Right ventricle myocardium inferior (tissue), 1 donor: ENCODE measurements at places on chromosomes 3 and 15.

GRCh38 chr3:171556148-171556547, 95.9 kb upstream of the TNIK start:
- no peak for DNase-seq

GRCh38 chr3:51961602-51962569, 5.4 kb downstream of the PCBP4 start:
- peak; percentile 61 for DNase-seq

- no peak for DNase-seq
These were observed 150.7 kb downstream of the SST start for GRCh38 chr3:187519428-187519890.

DNA sequence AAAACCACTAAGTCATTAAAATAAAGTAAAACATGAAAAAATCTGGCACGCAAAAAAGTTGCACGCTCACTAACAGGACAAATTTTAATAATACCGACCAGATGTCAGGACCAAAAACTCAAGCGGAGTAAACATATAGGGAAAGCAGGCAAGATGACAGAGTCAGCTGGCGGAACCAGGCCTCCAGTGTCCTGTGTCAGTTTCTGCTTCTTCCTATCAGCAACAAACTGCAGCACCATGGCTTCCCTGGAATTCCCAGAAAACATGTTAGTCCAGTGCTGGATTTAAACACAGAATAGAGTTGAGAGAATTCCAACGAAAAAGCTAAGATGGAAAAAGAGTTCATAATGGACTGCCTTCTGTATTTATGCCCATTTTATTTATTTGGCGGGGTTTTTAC, 169.1 kb upstream of the ARHGEF26 start:
- no peak for DNase-seq

- DNase-seq = no peak
These were observed 58.7 kb downstream of the MORC1 start for GRCh38 chr3:109059264-109059663.

GRCh38 chr15:52735231-52736089, 54.7 kb downstream of the ONECUT1 start:
- DNase-seq = no peak

GRCh38 chr3:112739252-112739965, 98.5 kb upstream of the CCDC80 start:
- DNase-seq = no peak

DNA sequence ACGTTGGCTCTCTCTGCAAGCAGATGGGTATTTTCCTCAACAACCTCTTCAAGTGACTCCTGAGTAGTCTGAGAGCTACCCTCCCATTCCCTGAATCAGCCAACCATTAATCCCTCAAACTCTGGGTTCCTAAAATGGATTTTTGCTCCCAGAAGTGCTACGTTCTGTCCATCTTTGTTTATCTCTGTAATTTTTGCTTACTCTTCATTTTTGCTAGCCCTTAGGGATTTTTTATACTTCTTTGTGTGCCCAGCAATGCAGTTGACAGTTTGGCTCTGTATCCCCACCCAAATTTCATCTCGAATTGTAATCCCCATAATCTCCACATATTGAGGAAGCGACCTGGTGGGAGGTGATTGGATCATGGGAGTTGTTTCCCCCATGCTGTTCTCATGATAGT, 35.4 kb upstream of the COL6A5 start:
- DNase-seq = no peak

DNA sequence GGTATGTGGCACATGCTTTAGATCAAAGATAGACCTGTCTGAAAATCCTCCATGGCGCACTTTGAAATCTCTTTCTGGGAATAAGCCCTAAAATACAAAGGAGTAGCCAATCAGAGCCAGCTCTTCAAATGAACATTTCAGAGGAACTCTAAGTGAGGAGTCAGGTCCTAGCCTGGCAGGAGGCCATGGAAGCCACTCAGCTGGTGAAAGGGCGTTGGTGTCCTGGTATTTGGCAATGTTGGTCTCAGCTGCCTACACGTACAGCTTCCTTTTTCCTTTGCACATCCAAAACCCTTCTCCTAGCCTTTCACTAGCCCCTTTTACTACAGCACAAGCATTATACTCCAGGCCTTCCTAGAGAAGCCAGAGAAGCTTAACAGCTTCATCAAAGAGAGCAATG, 5.5 kb downstream of the WDR73 start:
- peak; percentile 85 for DNase-seq

- DNase-seq = no peak
These were observed 150.9 kb upstream of the IL12A start for GRCh38 chr3:159837725-159838124.

DNA sequence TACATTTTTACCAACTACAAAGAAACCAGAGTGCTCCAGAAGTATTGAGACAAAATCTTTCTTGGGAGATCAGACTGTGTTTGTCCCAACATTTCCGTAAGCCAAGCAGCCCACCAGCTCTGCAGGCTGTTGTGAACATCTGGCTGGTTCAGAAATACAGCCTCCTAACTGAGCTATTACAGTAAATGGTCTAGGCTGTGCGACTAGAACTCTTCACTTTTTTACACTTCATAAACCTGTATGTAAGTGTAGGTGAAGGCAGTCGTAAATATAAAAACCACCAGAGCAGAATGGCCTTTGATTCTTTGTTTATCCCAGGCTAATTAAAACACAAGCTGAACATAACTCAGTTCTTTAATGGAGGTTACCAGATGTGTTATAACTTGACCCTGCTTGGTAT, 235.3 kb downstream of the ARRDC4 start:
- DNase-seq = no peak

- no peak for DNase-seq
These were observed 45.2 kb downstream of the LRCH3 start for GRCh38 chr3:197836244-197836643.

- DNase-seq = no peak
These were observed 78.8 kb downstream of the FBN1 start for GRCh38 chr15:48566668-48567067.

DNA sequence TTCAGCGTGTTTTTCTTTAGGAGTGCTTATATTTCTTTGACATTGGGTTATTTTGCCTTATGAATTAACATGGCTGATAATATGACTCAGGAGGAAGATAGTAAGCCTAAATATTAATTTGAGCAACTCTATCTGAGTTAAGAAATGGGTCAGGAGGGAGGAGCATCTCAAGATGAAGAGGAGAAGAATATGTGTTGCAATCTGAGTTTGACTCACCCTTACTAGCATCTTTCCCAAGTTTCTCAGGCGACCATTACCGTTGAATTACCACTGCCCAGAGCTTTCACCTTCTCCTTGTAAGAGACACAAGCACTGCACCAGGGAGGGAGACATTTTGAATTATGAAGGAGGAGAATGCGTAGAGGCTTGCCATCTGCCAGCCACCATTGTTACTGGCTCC, 138.3 kb upstream of the MYRIP start:
- DNase-seq = no peak

DNA sequence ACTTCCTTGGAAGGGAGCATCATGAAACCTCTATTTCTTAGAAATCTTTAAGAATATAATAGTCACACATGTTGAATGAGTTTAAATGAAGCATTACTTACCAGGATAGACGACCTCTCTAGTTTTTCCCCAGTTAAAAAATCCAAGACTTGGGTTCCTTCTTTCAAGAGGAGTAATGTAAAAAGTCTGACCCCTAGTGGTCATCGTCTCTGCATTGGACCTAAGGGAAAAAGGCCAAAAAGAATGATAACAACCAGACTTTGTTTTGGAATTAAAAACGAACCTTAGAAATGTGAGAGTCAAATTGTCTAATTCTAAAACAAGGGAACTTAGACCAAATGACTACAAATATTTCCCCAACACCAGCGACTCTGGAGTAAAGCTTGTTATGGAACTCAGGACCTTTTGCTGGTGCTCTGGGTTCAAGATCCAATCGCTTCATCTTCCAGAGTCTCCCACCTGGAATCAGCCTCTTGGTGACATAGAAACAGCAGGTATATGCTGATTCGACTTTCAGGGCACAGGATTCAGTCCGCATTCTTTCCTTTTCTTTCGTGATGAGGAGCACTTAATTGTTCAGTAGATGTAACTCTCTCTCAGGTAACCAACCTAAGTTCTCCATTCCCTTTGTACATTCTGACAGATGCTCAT, 214.8 kb upstream of the TPRG1 start:
- no peak for DNase-seq

DNA sequence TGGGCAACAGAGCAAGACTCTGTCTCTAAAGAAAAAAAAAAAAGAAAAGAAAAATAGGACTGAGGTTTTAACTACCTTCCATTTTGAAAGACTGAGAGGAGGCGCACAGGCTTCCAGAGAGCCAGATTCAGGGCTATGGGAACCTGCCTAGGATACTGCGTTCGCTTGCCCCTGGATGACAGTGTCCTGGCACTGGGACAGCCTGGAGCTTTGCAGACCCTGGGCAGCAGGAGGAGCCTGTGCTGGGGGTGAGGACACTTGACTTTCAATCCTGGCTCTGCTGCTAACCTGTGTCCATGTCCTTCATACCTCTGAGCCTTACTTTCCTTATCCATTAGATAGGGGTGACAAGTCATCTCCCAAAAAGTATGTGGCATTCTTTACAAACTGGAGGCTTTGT, 31.2 kb downstream of the CD276 start:
- peak; percentile 47 for DNase-seq

DNA sequence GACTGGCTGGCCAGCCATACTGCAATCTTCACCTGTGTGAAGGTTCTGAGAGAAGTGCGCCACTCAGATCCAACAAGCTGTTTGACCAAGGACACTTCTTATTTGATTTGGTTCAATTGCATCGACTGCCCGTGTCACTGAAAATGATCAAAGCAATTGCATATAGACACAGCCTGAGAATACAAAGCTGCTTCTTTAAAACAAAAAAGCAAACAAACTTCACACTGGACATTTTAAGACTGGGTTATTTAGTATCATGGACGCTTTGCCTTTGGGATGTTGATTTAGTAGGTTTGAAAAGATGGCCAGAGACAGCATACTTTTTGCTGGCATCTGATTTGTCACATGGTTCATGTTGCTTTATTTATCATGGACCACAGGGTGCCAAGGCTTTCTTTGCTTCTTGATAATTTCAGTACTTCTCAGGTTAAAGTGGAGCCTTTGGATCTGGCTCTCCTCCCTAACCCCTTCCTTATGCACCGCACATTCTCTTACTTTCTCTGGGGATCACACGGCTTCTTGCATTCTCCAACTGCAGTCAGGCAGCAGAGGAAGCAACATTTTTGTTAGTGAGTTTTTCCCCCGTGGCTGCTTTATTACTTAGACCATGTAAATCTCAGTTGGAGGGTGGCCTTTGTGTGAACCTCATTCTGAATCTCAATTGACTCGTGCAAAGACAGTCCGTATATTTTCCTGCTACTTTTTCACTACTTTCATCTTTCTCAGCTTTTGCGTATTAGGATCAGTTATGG, 151.0 kb downstream of the CD47 start:
- no peak for DNase-seq

- no peak for DNase-seq
These were observed 306.6 kb upstream of the TGFBR2 start for GRCh38 chr3:30299674-30300385.

DNA sequence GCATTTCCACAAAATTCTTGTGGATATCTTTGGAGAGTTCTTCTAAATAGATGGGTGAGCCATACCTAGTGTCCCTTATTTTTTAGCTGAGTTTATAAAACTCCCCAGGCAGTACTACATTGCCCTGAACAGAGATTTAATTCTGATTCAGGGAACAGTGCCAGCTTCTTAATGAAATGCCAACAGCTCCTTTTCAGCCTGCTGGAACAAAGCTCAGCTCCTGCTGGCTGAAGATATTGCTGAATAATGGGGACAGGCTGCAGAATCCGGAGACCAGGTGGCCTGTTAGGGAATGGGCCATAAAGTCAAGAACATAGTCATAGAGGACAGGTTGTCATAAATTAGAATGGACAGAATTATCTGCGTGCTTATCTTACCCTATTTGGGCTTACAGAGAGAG, 8.9 kb downstream of the HGD start:
- no peak for DNase-seq

- no peak for DNase-seq
These were observed 2.1 kb upstream of the GNB5 start for GRCh38 chr15:52193321-52193720.

- DNase-seq = no peak
These were observed 30.4 kb upstream of the TRPM1 start for GRCh38 chr15:31131853-31132375.

DNA sequence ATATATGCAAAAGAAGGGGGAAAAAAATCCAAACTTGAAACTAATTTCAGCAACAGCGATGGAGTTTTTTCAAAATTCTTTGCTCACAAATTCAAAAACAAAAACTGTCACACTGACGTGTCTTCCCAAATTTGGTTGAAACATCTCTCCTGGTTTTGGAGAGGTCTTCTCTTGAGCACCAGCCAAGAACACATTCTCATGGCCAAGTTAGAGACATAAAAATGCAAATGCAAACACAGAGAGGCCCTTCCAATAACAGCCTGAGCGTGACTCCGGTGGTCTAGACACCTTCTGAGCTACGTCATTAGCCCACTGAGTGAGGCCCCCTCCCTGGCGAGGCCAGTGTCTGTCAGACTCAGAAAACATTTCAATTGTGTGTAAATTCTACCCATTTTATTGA, 436.0 kb upstream of the PROK2 start:
- no peak for DNase-seq

DNA sequence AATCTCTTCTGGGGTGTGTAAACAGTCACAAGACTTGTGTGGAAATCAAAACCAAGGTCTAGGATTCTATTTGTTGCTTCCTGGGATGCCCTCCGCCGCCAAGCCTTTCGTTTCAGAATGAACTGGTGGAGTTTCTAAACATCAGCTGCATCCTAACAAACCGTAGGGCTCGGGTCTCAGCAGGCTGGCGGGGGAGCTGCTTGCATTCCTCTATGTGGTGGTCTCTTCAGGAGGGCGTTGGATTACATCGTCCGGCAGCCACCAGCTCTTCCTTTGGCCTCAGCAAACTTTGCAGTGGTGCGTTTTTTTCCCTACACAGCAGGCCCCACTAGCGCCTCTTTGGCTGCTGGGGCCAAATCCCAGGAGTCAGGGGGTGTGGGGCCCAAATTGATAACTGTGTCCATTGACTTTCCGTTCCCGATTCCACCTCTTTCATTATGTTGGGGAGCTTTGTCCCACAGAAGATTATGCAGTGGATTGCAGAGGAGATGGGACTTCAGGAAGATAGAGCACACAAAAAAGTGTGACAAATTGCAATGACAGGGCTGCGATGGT, 390.0 kb upstream of the NR2F2 start:
- DNase-seq = no peak

DNA sequence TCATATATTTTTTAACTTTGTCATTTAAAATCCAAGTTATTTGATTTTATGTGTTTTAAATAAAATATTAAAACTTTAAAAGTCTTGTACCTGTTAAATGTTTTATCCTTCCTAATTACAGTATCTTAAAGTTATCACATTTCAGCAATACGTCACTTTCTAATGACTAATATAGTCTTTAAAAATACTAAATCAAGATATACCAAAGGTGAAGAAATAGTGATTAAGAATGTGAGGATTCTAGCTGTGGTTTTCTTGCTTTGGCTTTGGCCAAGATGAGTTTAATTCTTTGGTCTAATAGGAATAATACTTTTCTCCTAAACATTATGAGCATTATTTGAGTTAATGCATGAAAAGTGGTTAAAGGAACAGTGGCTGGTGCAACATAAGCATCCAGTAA, 13.9 kb downstream of the SETD5 start:
- DNase-seq = no peak

DNA sequence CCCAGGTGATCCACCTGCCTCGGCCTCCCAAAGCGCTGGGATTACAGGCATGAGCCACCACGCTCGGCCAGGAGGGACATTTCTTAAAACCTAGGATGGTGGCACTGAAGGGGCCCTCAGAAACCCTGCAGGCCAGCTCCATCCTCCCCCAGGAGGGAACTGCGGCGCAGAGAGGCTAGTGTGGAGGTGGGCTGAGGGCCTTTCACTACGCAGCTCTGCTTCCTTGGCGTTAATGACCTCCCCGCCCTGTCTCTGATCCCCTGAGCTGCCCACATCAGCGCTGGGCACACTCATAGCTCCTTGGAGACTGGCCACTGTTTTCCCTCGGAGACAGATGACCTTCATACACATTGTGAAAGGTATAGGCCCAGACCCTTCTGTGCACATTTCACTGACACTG, 46.2 kb upstream of the MAGEF1 start:
- DNase-seq = no peak
